ENCODE measurements at places on chromosomes 6 and 20.

- DNase-seq = no peak
These were observed 310.6 kb downstream of the PRKN start for GRCh38 chr6:162416831-162417537.

DNA sequence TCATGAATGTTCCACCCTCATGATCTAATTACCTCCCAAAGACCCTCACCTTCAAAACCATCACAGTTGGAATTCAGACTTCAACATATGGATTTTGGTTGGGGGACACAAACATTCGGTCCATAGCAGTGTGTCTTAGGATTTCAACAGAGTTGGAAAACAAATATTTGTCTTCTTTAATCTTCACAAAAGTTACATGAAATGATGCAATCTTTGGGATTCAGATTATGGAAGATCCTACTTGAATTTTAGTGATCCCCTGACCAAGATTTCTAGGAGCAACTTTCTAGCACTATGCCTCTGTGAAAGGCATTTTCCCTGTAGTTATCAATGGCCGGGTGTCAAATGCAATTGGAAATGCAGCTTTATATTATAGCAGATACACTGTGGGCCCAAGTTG is 86.5 kb downstream of the TRMT11 start:
- DNase-seq = no peak

DNA sequence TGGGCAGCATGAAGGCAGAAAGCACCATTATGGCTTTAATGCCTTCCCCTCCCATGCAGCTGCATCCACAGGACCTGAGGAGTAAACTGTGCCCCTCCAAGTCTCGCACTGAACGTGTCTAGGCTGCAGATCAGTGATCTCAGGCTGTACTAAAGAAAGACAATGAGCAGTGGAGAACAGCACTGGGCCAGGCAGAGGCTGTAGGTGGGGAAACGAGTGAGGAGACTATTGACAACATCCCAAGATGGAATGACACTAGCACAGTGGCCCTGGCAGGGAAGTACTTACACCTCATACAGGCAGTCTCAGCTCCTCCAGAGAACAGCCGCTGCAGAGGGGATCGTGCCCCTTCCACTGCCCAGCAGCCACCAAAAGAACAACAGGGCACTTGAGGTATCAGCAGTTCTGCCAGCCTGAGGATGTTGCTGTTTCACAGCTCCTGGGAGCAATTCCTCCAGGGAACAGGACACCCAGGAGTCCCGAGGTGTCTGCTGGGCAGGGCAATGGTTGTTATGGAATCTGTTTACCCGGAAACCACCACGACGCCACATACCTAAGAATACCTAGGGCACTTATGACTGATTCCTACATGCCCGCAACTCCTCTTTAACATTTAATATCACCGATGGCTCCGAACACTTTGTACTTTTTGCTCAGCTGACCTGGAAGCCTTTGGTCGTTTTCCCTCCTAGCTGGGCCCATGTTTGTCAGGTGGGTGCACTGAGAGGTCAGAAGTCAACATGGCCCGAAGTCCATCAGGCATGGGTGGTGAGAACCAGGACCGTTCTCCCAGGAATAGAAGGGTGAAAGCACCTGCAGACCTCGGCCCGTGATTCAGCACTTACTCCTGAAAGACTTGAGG is 79.1 kb downstream of the SLC22A23 start:
- no peak for DNase-seq

DNA sequence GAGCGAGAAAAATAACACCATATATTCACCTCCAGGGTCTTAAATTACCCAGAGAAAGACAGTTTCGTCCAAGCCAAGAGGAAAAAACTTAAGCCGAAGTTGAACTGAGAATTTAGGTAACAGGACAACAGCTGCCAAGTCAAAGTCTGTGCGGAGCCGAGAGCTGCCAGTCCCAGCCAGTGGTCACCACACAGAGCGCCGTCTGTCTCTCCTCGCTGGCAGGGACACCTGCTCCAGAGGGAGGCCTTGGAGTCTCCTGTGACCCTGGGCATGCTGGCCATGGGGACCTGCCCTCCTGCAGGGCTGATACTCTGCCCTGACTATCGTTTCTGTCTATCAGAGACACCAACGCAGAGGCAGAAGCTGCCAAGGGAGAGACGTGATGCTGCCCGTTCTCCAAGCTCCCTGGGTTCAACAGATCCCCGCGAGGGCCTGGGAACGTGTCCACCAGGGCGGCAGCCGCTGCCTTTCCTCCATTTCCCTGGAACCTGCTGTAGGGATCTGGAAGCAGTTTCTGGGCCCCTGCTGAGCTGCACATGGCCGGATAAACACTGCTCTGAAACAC is 341.3 kb downstream of the SMOC2 start:
- no peak for DNase-seq

- no peak for DNase-seq
These were observed 2.2 kb upstream of the PCK1 start for GRCh38 chr20:57558614-57559288.

- peak; percentile 2 for DNase-seq
These were observed 142.4 kb downstream of the ZFP64 start for GRCh38 chr20:52049001-52049731.

GRCh38 chr20:62669249-62669648 is 26.9 kb downstream of the SLCO4A1 start:
- no peak for DNase-seq

- DNase-seq = no peak
These were observed 46.7 kb downstream of the NOX3 start for GRCh38 chr6:155408981-155409380.

- no peak for DNase-seq
These were observed 882.8 kb downstream of the TBC1D32 start for GRCh38 chr6:120451508-120451907.

- DNase-seq = no peak
These were observed 11.2 kb upstream of the TAGAP start for GRCh38 chr6:159056003-159056402.

GRCh38 chr20:58847463-58847862 is 3.2 kb downstream of the GNAS-AS1 start:
- DNase-seq = no peak

GRCh38 chr6:14429396-14429795 is 311.8 kb downstream of the CD83 start:
- DNase-seq = no peak

DNA sequence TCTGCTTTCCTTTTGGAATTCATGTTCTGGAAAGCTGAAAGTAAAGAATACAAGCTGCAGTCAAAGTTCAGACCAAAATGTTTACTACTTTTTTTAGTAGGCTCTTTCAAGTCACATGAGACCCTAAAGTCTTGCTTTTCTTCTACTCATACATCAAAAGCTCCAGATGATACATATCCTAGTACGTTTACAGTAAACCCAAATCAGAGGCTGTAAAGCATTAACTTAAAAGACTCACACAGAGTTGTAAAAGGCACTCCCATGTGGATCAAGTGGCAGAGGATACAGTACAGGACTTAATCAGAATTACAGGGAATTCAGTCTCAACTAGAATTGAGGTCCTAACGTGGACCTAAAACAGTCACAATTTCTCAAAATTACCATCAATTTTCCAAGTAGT is 40.7 kb downstream of the STK38 start:
- no peak for DNase-seq

- DNase-seq = no peak
These were observed 274.1 kb upstream of the CITED2 start for GRCh38 chr6:139648430-139649000.

- DNase-seq = no peak
These were observed 68.8 kb upstream of the NNAT start for GRCh38 chr20:37452236-37452635.

- DNase-seq = no peak
These were observed 35.0 kb downstream of the ARMC2 start for GRCh38 chr6:108883172-108883571.

DNA sequence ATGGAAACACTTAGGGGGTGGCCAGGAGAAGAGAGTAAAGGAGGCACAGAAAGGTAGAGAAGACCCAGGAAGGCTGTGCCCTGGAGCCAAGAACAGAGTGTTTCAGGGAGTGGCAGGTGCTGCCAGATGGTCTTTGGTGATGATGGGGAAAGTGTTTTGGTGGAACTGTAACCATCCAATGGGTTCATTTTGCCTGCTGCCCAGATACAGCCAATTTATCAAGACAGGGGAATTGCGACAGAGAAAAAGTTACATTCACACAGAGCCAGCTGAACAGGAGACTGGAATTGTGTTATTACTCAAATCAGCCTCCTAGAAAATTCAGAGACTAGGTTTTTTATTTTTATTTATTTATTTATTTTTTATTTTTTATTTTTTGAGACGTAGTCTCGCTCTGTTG is 5.2 kb downstream of the ZNF341 start:
- DNase-seq = no peak

GRCh38 chr20:36466089-36466488 is 75.2 kb upstream of the MYL9 start:
- no peak for DNase-seq

DNA sequence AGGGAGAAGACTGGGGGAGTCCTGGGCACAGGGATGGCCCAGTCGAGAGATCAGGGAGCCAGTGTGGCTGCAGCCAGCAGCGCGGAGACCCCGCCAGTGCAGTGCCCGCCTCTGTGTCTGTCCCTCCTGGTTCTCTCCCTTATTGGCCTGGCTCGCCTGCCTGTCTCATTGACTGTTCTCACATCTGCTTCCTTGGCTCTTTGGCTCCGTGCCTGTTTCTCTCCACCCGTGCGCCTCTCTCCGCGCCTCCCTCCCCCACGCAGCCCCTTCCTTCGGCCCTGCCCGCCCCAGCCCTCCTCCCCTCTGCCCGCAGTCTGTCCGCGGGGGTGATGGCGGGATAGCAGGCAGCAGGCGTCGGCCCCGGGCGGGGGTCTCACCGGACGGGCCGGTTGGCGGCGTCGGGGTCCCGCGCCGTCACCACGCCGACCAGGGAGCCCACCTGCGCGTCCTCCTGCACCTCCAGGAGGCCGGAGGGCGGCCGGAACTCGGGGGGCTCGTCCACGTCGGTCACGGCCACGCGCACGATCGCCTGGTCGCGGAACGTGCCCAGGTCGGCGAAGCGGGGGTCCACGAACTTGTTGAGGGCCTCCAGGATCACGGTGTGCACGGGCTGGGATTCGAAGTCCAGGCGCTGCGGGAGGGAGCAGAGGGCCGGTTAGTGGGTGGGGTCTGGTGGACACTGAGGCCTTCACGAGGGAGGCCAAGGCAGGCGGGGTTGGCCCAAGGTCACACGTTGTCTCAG is 92.0 kb downstream of the CD40 start:
- no peak for DNase-seq

- DNase-seq = no peak
These were observed 20.7 kb upstream of the NNAT start for GRCh38 chr20:37500311-37500710.

GRCh38 chr20:43194137-43194536 is 4.4 kb upstream of the PTPRT start:
- no peak for DNase-seq

GRCh38 chr20:47141941-47142773 is 214.3 kb downstream of the ZMYND8 start:
- no peak for DNase-seq

GRCh38 chr6:40328386-40328985 is 258.7 kb downstream of the LRFN2 start:
- DNase-seq = peak; percentile 42
